GM13977 (cell line): ENCODE measurements at places on chromosomes 1 and 21.
A peak's percentile ranks its signal among the peaks of the same experiment; 100 is the strongest.

DNA sequence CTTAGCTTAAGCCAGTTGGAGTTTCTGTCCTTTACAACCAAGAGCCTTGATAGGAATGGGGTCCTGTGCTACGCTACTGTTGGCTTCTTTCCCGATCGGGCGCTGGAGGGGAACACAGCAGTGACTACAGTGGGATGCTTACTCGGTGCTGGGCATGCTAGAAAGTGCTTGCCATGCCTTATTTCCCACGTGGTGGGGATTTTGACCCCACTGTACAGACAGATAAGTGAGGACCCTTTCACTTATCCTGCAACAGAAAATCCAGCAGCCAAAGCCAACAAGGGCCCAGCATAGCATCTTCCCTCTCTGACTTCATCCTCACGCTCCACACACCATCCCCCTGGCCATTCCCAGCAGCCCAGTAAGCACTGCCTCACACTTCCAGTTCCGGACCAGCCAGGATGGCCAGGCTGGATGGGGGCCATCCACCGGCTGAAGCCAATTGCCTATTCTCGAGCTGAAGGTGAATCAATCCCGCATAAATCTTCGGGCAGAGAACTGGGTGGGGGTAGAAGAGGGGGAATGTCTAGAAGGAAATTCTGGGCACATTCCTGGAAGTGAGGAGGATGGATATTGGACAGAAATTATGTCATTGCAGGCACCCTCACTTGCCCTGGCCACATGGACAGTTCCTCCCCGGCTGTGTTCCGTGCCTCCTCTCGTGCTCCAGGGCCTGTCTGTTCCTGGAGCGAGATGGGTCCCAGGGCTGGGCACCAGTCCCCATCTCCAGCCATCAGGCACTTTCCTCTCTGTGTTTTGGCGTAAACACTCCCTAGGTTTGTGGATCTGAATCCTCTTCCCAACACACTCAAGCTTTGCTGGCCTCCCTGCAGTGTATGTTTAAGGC is 2.0 kb upstream of the ABCG1 start:
- DNase-seq, result no peak

DNA sequence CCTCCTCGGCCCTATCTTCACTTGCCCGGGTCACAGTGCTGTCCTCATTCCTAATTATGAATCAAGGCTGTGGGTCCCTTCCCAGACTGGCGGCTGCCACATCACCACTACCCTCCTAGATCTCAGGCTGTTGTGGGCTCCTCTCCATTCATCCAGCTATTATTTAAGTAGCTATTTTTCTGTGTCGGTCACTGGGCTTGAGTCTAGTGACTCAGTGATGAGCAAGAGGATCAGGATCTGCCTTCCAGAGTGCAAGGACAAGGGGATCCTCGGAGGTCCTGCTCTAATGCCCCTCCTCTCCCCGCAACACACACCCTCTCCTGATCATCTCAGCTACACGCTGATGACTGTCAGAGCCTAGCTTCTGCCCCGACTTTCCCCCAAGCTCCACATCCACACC is 34.1 kb downstream of the CDCP2 start:
- DNase-seq, result no peak

DNA sequence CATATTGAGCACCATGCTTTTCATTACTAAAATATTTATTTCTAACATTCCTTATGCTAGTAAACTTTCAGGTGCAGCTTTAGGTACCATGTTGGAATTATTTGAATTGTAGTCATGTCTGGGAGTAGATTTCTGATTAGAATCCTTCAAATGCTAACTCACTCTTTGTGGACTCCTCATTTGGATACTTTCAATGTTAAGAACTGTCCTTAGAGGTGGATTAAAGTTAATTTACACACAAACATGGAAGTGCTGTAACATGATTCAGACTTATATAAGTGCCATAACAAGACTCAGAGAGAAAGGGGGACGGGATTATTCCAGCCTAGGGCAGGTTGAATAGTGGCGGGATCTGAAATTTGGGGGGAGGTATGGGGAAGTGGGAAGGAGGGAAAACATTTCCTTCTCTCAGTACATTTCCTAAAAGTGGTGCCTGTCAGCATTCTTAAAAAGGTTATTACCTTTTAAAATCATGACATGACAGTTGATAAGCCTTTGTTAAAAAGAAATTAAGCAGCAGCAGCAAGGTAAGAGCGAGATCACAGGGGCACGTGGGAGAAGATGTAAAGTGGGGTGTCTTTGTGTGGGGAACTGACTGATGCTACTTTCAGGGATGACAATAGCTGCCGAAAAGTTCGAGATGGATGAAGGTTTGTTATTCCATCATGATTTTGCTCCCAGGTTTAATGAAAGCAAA is 44.4 kb downstream of the HHAT start:
- DNase-seq, result no peak

DNA sequence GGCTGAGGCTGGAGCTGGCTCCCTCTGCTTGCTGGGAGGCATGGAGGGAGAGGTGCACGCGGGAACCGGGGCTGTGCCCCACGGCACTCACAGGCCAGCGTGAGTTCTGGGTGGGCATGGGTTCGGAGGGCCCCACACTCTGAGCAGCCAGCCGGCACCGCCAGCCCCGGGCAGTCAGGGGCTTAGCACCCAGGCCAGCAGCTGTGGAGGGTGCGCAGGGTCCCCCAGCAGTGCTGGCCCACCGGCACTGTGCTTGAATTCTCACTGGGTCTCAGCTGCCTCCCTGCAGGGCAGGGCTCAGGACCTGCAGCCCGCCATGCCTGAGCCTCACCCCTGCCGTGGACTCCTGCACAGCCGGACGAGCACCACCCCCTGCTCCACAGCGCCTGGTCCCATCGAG is 164.9 kb upstream of the PLD5 start:
- no peak for DNase-seq

DNA sequence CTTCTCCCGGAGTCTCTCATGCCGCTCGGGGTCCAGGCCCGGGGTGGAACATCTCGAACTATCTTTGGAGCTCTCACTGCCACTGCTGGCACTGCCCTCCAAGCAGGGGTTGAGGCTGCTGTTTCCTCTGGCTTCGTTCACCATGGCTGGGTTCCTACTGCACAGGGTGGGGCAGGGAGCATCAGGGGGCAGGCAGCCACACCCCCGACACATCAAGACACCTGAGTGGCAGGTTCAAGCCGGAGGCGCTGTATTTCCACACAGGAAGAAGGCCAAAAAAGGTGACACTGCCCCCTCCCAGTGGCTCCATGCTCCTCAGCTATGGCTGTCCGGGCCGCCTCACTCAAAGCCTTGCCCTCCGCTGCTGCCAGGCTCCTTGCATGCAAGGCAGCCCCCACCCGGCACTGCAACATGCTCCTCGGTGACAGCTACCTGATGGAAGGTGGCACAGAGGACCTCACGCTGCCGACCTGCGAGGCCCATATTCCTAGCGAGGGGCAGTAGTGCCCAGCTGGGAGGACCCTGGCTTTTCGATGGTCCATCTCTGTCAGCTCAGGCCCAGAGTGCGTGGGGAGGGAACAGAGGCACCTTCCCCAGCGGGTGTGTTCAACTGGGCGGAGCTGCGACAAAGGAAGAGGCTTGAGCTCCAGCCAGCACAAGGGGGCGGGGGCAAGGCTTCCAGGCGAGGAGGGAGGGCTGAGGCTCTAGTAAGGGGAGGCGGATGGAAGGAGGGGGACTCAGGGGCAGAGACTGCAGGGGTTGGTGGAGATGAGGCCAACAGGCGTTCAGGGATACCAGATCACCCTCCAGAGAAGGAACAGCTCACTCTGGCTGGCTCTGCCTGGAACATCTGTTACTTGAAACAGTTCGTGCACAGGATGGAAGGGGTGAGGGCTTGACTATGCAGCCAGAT is 2.5 kb downstream of the MTHFR start:
- peak; percentile 77 for DNase-seq

- no peak for DNase-seq
Measured at GRCh38 chr1:173042806-173043205, 7.9 kb downstream of the TNFSF18 start.

- DNase-seq, result no peak
Measured at GRCh38 chr1:191260056-191260455, 782.4 kb upstream of the BRINP3 start.

DNA sequence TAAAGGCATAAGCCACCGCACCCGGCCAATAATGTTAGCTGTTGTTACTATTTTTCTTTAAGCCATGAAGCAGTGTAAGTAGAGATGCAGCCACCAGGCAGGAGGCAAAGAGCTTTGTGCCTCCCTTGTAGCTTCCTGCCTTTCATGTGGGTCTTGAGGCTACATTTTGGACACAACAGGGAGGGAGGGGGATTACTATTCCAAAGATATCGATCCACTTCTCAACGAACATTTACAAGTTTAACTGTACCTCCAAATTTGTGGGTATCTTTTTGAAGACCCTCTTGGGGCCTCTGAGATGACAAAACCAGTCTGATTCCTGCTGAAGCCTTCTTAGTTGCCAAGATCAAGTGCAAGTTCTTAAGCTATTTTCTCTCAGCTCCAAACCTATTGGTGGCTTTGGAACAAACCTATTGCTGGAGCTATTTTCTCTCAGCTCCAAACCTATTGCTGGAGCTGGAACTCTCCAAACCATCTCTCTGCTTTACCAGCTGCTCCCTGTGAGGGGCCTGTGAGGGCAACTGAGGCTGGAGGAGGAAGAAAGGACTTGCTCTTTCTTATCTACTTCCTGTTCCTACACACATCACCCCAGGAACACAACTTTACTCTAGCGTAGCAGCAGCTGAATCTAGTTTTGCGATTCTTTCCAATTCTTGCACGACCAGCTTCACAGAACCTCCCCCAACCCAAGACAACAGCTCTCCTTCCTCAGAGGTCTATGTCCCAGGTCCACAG is 16.1 kb upstream of the RCAN3 start:
- no peak for DNase-seq

DNA sequence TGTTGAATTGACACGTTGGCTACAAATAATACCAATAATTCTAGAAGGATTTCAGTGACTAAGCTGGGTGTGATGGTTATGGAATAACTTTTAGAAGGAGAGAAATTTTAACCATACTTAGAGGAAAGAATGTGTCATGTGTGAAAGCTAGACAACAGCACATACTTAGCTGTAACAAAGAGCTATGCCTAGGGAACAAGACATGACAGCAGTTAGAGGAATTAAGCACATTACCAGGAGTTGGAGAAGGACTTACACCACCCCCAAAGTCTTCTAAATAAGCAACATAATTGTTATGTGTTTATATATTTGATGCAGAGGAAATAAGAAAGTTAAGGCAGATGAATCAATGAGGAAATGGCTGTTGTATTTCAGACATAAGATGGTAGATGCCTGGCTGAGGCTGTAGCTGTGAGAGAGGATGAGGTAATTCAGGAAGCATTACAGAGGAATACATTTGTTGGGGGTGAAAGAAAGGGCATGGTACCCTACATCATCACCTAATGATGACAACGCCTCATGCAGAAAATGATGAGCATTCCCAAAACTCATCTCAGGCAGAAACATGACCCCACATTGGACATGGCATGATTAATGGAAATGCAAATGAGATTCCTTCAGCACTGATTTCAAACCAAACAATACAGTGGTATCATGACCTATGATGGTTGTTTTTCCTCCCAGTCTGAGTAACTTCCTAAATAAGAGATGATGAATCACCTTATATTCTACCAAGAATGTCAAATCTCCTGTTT is 211.5 kb downstream of the LHX8 start:
- DNase-seq, result no peak
